Endodermal cell (in vitro differentiated cells): ENCODE measurements at places on chromosomes 2 and 18. TPM values are rescaled to one million over a fixed set of nuclear protein-coding genes. Genes with fewer than 3 reads are reported as not detected.

- H3K4me3 ChIP-seq, result no peak overlapping the region
- H3K4me1 ChIP-seq, result peaks cover 2% of the 10 kb centered on the region
- H3K27me3 ChIP-seq, result no peaks in the 10 kb centered on the region
- no peaks in the 10 kb centered on the region for H3K36me3 ChIP-seq
- peak; percentile 54 for DNase-seq
- no peak overlapping the region for H3K27ac ChIP-seq
Observed at GRCh38 chr18:65610939-65611338, 139.9 kb upstream of the CDH7 start.

IL1F10 gene
- not detected in 3 replicates for total RNA-seq

GRCh38 chr2:231696004-231696367 lies 12.3 kb upstream of the PTMA start:
- no peaks in the 10 kb centered on the region for H3K27me3 ChIP-seq
- no peak for DNase-seq
- no peak overlapping the region for H3K4me3 ChIP-seq
- H3K36me3 ChIP-seq, result no peaks in the 10 kb centered on the region
- no peaks in the 10 kb centered on the region for H3K4me1 ChIP-seq

REG3G gene
- not detected in 2 replicates for total RNA-seq

NBEAL1 gene
- total RNA-seq, result 20.1 and 20.4 TPM in 2 replicates

DNA sequence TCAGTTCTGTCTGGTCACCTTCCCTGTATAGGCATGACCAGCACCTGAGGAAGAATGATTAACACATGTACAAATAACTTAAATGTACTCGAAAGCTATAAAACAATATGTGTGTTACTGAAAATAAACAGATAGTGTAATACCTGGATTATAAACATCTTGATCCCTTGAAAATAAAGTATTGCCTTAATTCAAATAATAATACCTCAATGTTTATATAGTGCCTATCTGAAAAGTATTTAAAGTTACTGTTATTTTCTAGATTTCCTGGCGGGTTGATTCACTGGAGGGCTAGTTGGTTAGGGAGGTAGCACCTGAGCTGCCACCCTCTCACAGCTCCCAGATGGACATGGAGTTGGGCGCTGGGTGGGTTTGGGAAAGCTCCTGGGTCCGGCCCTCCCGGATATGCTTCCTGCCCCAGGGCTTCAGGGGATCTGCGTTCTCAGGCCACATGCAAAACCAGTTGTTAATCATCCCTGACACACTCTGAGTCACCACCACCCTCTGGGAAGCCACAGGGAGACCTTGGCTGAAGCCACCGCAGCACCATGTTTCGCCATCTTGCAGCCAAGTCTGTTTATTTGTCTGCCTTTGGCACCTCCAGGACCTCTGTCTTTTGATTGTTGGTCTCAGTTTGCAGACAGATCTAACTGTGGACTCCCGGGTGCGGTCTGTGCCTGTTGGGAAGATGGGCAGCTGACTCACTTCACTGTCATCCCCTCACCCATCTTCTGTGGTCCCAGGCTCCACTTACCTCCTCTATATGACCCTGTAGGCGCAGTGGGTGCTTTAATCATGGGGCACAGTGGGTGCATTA lies 35.3 kb downstream of the RAB31 start:
- peaks cover 7% of the 10 kb centered on the region for H3K4me1 ChIP-seq
- H3K36me3 ChIP-seq, result no peaks in the 10 kb centered on the region
- H3K27me3 ChIP-seq, result no peaks in the 10 kb centered on the region
- no peak overlapping the region for H3K27ac ChIP-seq

MCM6 gene
- 88.5 to 141 TPM (median 140 TPM) in 3 replicates for total RNA-seq

MOGAT1 gene
- not detected in 2 replicates for total RNA-seq

CFAP221 gene
- 7.1 and 10.0 TPM in 2 replicates for total RNA-seq

TLK1 gene
- total RNA-seq, result 85.4 to 92.8 TPM (median 89.8 TPM) in 3 replicates

DNA sequence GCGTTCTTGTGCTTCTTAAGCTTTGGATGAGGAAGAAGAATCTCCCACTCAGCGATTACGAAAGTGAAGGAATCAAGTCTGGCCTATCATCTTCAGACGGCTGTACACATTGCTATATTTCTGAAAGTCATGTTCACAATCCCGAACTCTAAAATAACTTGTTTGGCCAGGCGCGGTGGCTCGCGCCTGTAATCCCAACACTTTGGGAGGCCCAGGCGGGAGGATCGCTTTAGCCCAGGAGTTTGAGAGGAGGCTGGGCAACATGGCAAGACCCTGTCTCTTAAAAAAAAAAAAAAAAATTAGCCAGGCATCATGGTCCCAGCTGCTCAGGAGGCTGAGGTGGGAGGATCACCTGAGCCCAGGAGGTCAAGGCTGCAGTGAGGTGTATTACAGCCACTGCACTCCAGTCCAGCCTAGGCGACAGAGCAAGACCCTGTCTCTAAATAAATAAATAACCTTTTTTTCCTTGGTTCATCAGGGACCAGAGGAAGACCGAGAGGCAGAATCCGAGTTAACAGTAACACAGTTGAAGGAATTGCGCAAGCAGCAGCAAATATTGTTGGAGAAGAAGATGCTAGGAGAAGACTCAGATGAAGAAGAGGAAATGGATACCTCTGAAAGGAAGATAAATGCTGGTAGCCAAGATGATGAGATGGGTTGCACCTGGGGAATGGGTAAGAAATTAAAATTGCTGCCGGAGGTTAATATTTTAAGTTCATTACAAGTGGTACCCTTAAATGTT lies 1.1 kb downstream of the SLC4A1AP start:
- DNase-seq, result no peak
- no peaks in the 10 kb centered on the region for H3K4me1 ChIP-seq
- H3K27ac ChIP-seq, result no peak overlapping the region
- H3K36me3 ChIP-seq, result peaks cover 45% of the 10 kb centered on the region
- peak overlapping the region; percentile 87 for H3K4me3 ChIP-seq

CHN1 gene
- 27.0 to 28.8 TPM (median 27.1 TPM) in 3 replicates for total RNA-seq

DNA sequence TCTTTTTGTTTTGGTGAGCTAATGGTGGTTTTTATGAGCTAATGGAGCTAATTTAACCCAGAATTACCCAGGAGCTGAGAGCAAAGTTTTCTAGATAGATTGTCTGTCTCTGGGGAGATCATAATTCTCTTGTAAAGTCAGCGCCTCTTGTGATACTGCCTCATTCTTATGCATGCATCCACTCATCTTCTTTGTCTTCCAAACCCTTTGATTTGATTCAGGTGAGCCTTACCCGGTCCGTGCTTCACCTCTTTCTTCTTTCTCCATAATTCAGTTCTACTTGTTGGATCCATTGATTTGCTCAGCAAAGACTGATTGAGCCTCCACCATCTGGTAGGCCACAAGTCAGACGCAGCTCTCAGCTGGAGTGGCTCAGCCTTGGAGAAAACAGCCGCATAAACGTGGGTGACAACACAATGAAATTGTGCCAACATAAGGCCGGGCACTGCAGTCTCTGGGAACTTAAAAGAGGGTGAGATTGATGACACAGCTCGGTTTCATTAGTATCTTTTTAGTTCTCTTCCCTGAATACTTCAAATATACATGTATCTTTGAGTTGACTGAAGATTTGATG lies 158.5 kb upstream of the SH3BP4 start:
- H3K27me3 ChIP-seq, result no peaks in the 10 kb centered on the region
- H3K27ac ChIP-seq, result peak overlapping the region; percentile 91
- no peak for DNase-seq
- no peak overlapping the region for H3K4me3 ChIP-seq
